ENCODE measurements at places on chromosomes 3 and 15.

DNA sequence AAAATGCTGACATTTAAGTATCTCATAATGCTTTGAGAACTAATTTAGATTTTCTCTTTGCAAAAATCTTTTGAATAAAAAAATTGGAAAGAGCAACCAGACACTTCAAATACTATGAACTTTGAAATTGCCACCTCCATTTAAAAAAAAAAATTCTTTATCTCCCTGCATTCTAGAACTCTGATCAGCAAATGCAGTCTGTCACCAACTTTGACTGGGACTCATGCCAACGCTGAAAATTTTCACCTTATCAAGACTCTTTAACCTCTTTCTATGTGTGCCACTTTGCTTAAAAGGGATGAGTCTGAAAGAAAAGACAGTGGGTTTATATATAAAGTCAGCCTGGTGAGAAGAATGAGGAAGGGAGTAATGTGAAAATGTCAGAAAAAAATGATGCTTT is 191.2 kb upstream of the ARPP21 start:
- DNase-seq, result no peak

GRCh38 chr15:52114261-52115055 is 1.9 kb upstream of the BCL2L10 start:
- no peak for DNase-seq

DNA sequence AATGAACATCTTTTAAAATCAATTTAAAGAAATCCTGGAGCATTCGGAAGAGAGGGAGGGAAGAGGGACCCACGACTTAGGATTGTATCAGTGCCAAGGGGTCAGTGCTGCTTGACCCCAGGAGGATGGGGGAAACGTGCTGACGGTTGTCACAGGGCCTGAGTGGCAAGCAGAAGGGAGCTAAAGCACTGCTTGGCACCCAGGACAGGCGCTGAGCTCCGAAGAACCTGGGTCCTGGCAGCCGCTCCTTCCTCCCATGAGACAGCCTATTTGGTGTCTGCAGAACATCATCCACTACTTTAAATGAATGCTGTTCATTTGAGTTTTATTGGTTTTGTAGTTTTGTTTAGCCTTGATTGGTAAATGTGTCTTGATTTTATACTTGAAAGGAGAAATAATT is 54.5 kb downstream of the RGMA start:
- no peak for DNase-seq

GRCh38 chr3:23726811-23727548 is 78.8 kb upstream of the UBE2E1 start:
- DNase-seq, result no peak

GRCh38 chr15:72276326-72276700 is 4.0 kb upstream of the PARP6 start:
- no peak for DNase-seq

GRCh38 chr3:167851749-167852148 is 116.2 kb downstream of the SERPINI1 start:
- DNase-seq, result no peak

Data from stimulated activated CD8-positive, alpha-beta memory T cell treated with anti-CD3 and anti-CD28 coated beads, Interleukin-4, amount 100 ng/mL, for 1 hour (primary cell).